Vagina (tissue), 2 donors: ENCODE measurements at places on chromosomes 7 and 10.

GRCh38 chr10:101686133-101686925, 8.6 kb downstream of the FBXW4 start:
- no peak overlapping the region for H3K4me3 ChIP-seq
- H3K27ac ChIP-seq = no peak overlapping the region
- H3K27me3 ChIP-seq = no peaks in the 10 kb centered on the region
- H3K4me1 ChIP-seq = peaks cover 40% of the 10 kb centered on the region
- no peaks in the 10 kb centered on the region for H3K36me3 ChIP-seq

GRCh38 chr7:101386558-101387231, 24.0 kb downstream of the COL26A1 start:
- no peaks in the 10 kb centered on the region for H3K36me3 ChIP-seq
- no peak overlapping the region for H3K4me3 ChIP-seq
- no peak overlapping the region for H3K27ac ChIP-seq
- DNase-seq = no peak
- no peaks in the 10 kb centered on the region for H3K4me1 ChIP-seq

DNA sequence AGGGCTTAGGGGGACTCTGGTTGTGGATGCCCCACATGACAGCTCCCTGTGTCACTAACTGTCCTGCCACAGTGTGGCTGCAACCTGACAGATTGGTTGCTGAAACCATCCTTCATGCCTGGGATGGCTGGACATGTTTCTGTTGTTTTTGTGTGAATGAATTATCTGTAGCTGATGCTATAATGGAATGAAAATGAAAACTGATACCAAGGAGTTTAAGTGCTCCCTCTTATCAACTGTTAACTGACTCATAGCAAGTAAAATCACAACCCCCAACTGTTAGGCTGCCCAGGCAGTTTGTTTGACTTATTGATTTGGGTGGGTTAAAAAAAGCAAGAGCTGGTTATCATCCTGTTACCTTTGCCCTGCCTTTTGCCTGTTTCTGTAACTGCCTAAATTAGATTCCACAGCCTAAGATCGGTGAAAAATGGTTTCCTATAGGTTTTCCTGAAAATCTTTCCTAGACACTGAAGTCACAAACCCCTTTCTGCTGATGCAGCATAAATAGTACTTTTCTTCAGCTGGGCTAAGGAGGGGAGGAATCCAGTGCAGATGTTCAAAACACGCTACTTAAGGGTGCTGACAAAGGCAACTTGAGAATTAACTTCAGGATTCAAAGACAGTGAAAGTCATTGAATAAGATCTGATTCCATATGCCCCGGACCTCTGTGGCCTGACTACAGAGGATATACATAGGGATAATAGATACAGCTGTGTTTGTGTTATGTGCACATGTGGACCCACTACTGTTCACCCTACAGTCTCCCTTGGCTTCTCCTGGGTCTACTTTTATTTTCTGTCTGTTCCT, 5.7 kb downstream of the FRAT2 start:
- H3K36me3 ChIP-seq = no peaks in the 10 kb centered on the region
- peaks cover 43% of the 10 kb centered on the region for H3K4me1 ChIP-seq
- H3K4me3 ChIP-seq = no peak overlapping the region

- H3K4me3 ChIP-seq = no peak overlapping the region
- no peak for DNase-seq
- H3K4me1 ChIP-seq = peaks cover 24% of the 10 kb centered on the region
- peak overlapping the region; percentile 37 for H3K27ac ChIP-seq
- no peaks in the 10 kb centered on the region for H3K36me3 ChIP-seq
Observed at GRCh38 chr7:2663121-2663886, 24.7 kb upstream of the AMZ1 start.

DNA sequence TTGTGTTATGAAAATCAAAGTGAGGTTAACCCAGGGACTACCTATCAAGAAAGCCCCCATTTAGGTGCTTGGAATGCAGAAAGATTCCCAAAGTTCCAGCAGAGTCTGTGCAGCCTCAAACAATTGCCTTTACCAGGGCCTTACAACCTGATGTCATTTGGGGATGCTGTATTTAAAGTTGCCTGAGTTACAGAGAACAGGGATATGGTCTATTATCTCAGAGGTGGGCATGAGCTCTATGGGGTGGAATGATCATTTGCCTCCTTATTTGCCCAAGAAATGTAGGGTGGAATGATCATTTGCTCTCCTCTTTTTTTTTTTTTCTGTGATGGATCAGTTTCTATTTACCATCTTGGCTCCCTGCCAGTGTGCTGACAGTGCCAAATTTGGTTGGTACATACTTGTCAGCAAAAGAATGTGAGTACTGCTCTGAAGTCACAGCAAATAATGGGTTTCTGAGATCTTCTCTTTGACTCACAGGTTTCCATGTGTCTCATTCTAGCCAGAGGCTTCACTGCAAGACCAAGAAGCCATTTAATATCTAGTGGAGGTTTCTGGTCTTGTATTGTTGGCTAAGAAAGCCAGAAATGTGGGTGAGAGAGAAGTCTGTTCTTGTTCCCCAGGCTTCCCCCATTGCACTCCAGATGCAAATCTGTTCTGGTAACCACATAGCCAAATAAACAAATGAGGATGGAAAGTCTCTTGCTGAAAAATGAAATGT, 45.5 kb upstream of the ZNRF2 start:
- no peaks in the 10 kb centered on the region for H3K27me3 ChIP-seq
- no peak overlapping the region for H3K4me3 ChIP-seq
- peaks cover 11% of the 10 kb centered on the region for H3K4me1 ChIP-seq
- DNase-seq = no peak
- H3K36me3 ChIP-seq = no peaks in the 10 kb centered on the region

GRCh38 chr10:78664929-78665553, 403.7 kb upstream of the ZMIZ1 start:
- H3K27me3 ChIP-seq = no peaks in the 10 kb centered on the region
- H3K36me3 ChIP-seq = no peaks in the 10 kb centered on the region
- DNase-seq = no peak
- H3K4me3 ChIP-seq = no peak overlapping the region
- no peak overlapping the region for H3K27ac ChIP-seq

GRCh38 chr10:101002456-101002855, 2.8 kb downstream of the LZTS2 start:
- no peak overlapping the region for H3K4me3 ChIP-seq
- no peak for DNase-seq
- H3K27ac ChIP-seq = peak overlapping the region; percentile 100
- no peaks in the 10 kb centered on the region for H3K27me3 ChIP-seq
- peaks cover 39% of the 10 kb centered on the region for H3K4me1 ChIP-seq

GRCh38 chr7:126993626-126994213, 259.0 kb downstream of the GRM8 start:
- no peaks in the 10 kb centered on the region for H3K4me1 ChIP-seq
- H3K27ac ChIP-seq = no peak overlapping the region
- H3K4me3 ChIP-seq = no peak overlapping the region
- H3K36me3 ChIP-seq = no peaks in the 10 kb centered on the region
- no peaks in the 10 kb centered on the region for H3K27me3 ChIP-seq

DNA sequence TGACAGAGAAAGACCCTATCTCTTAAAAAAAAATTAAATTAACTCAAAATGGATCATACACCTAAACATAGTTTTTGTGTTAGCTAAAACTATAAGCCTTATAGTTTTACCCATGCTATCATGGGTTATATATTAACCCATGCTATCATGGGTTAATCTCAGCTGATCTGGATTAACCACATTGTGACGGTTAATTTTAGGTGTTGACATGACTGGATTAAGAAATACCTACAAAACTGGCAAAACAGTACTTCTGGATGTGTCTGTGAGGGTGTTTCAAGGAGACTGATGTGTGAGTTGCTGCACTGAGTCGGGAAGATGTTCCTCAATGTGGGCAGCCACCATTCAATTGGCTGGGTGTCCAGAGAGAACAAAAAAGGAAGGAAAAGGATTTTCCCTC, 44.3 kb upstream of the FXYD4 start:
- H3K27me3 ChIP-seq = no peaks in the 10 kb centered on the region
- H3K36me3 ChIP-seq = no peaks in the 10 kb centered on the region
- H3K4me1 ChIP-seq = peaks cover 10% of the 10 kb centered on the region
- H3K27ac ChIP-seq = no peak overlapping the region
- H3K4me3 ChIP-seq = no peak overlapping the region
- DNase-seq = no peak

GRCh38 chr10:89837165-89838043, 136.0 kb downstream of the KIF20B start:
- no peak for DNase-seq
- H3K27ac ChIP-seq = peak overlapping the region; percentile 37
- peaks cover 17% of the 10 kb centered on the region for H3K4me1 ChIP-seq
- H3K27me3 ChIP-seq = no peaks in the 10 kb centered on the region
- peak overlapping the region; percentile 56 for H3K4me3 ChIP-seq

DNA sequence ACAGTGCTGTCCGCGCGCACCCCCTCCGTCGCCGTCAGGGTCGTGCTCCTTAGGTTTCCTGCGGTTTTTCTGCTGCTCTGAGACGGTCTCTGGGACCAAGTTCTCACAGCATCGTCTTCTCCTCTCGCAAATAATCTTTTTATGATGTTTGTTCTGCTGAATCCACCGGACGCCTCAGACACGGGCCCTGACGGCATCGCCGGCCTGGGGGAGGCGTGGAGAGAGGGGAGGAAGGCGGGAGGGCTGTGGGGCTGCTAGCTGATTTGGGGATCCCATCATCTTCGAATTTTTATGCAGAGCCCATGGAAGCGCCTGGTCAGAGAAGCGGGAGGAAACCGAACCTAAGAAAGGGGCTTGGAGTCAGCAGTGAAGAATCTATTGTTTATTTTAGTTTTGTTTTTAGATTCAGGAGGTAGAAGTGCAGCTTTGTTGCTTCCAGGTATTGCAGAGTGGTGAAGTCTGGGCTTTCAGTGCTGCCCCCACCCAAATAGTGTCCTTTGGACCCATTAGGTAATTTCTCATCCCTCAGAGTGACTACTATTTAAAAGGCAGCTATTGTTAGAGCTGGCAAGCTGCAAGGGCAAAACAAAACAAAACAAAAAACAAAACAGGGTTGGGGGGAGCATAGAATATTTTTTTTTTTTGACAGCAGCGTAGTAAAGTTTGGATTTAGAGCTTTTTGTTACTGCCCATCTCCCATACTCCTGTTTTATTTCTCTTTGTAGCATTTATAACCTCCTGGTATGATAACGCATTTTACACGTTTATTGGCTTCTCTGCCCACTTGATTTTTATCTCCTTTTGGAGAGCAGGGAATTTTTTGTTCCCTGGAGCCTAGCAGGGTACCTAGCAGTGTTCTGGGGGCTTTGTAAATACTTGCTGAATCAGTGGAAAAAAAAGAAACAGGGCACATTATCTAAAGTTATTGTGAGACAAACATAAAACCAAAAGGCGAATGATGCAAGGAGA, 92.6 kb downstream of the SPAG6 start:
- no peaks in the 10 kb centered on the region for H3K36me3 ChIP-seq
- peaks cover 29% of the 10 kb centered on the region for H3K4me1 ChIP-seq
- DNase-seq = no peak

GRCh38 chr7:28745351-28745750, 212.8 kb downstream of the TRIL start:
- H3K27me3 ChIP-seq = no peaks in the 10 kb centered on the region
- H3K27ac ChIP-seq = no peak overlapping the region
- H3K36me3 ChIP-seq = no peaks in the 10 kb centered on the region
- H3K4me1 ChIP-seq = no peaks in the 10 kb centered on the region
- DNase-seq = no peak
